ENCODE measurements at places on chromosomes 12 and 14.

DNA sequence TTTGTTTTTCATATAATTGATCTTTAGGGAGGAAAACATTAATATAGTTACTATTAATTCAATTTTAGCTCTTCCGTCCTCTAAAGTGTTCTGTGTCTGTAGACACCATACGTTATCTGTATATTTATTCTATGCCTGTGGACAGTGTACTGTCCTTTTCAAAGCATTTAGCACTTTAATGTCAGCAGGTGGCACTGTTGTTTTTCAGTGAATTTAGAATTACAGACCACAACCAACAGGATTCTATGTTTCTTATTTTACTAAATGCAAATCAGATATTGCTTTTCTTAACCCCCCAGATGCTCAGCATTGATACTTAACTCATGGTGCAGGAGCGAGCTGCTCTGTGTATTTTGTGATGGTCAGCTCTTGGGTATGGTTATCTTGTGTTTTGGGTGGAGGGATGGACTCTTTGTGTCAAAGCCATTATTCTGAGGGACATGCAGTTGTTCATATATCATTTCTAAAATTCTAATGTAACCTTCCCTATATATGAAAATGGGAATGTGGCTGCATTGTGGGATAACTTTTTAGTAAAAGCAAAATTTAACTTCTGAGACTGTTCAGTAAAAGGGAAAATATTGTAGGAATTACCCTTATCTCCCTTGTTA is 65.2 kb downstream of the PAPOLA start:
- DNase-seq: no peak

GRCh38 chr14:22497144-22497423 is 91.9 kb downstream of the DAD1 start:
- DNase-seq: no peak

GRCh38 chr12:118136559-118137003 is 657 bp downstream of the PEBP1 start:
- no peak for DNase-seq

DNA sequence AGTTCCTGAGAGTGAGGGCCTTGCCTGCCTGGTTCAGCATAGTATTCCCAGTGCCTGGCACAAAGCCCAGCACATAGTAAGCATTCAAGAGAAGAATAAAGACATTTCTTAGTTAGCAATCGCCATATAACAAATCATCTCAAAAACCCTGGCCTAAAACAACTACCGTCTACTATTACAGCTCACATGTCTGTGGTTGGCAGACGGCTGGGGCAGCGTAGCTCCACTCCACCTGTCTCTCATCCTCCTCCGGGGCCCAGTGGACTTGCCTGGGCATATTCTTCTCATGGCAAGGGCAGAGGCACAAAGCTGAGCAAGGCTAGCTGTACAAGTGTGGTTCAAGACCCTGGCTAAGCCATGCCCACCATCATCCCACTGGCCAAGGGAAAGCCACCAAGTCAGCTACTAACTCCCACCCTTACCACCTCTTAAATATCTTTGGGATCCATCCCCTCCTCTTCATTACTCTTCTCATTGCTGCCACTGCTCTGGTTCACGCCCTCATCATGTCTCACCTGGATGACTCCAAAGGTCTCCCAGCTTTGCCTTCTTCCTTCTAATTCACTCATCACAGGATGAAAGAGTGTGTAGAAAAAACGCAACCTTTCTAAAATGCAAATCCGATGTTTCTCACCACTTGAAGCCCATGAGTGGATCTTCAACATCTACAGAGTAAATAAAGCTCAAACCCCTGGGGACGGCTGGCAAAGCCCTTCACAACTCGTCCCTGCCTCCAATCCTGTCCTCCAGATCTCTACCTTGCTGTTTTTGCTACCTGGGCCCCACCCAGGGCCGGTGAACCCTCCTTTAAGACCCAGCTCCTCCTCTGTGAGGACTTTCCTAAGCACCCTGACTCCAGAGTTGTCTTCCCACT is 10.4 kb downstream of the TMEM229B start:
- DNase-seq: no peak

GRCh38 chr12:97490141-97490540 is 27.5 kb downstream of the RMST start:
- no peak for DNase-seq

All from activated CD8-positive, alpha-beta memory T cell treated with anti-CD3 and anti-CD28 coated beads for 1 hour (primary cell).